ENCODE measurements at places on chromosomes 5 and 9.

- DNase-seq: no peak
Measured at GRCh38 chr5:168939887-168940544, 360.8 kb upstream of the PANK3 start.

DNA sequence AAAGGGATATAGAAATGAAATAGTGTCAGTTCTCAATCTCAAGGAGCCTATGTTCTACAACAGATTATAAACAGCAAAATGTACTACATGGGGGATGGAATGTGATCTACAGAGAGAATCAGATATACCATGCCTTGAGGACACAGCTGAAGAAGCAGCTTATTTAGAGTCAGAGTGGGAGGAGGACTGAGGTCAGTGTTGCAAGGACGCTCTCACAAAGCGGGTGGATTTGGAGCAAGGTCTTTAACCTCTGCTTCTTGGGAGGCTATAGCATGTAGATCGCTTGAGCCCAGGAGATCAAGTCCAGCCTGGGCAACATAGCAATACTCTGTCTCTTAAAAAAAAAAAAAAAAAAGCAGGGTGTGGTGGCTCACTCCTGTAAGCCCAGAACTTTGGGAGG lies 32.8 kb upstream of the PLIN2 start:
- DNase-seq: no peak

GRCh38 chr5:63987053-63987452 lies 24.8 kb upstream of the HTR1A start:
- no peak for DNase-seq

GRCh38 chr5:107373549-107374263 lies 297.0 kb downstream of the EFNA5 start:
- DNase-seq: no peak

GRCh38 chr5:74954919-74955318 lies 88.7 kb upstream of the FAM169A start:
- no peak for DNase-seq

DNA sequence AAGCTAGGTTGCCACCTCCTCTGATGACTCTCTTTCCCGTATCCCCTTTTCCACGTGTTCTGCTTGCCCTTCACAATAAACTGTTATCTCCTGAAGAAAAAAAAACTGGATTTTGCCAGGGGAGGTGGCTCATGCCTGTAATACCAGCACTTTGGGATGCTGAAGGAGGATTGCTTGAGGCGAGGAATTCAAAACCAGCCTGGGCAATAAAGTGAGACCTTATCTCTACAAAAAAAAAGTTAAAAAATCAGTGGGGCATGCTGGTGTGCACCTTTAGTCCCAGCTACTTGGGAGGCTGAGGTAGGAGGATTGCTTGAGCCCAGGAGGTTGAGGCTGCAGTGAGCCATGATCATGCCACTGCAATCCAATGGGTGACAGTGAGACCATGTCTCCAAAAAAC lies 81.7 kb upstream of the IL6ST start:
- no peak for DNase-seq

GRCh38 chr5:142722896-142723295 lies 37.0 kb upstream of the FGF1 start:
- DNase-seq: no peak

DNA sequence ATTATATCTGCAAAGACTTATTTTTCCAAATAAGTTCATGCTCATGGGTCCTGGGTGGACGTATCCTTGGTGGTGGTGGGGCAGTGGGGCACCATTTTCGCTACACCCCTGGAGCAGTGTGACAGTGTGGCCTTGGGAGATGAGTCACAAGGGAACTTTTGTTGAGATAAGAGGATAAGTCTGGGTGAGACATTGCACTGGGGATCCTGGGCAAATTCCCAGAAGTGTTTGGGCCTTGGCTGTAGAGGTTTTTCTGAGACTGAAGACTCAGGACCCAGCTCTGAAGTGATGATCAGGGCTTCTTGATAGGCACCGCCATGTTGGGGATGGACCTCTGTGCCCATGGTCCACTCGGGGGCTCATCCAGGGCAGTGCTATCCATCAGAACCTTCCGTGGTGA lies 149.4 kb downstream of the MACROH2A1 start:
- no peak for DNase-seq

DNA sequence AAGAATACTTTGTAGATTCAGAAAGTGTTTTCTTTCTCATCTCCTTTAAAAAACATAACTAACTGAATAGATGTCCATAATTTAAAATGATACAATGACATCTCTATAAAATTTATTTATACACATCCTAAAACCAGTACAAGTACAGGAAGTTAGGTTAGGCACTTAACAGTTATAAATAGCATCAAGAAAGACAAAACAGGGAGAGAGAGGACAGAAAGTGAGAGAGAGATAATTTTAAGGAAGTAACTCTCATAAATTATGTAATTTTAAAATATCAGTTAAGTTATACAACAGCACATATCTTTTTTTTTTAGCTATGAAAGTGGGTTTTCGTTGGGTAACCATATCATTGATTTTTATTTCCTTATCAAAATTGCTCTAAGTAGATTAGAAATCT lies 1068.6 kb downstream of the TAF11L14 start:
- no peak for DNase-seq

GRCh38 chr9:131740898-131741297 lies 1.0 kb upstream of the RAPGEF1 start:
- DNase-seq: no peak

Measured in activated T-helper 1 cell treated with Interleukin-2 at 50 U/mL for 16 hours (primary cell).